Chondrocyte (in vitro differentiated cells): ENCODE measurements at places on chromosomes 6 and 20. TPM values are rescaled to one million over a fixed set of nuclear protein-coding genes. Genes with fewer than 3 reads are reported as not detected.

C20orf96 gene
- 10.8 to 12.1 TPM (median 11.1 TPM) in 3 replicates for total RNA-seq

- no peak for DNase-seq
Measured at GRCh38 chr20:44143936-44144335, 43.1 kb downstream of the JPH2 start.

DNA sequence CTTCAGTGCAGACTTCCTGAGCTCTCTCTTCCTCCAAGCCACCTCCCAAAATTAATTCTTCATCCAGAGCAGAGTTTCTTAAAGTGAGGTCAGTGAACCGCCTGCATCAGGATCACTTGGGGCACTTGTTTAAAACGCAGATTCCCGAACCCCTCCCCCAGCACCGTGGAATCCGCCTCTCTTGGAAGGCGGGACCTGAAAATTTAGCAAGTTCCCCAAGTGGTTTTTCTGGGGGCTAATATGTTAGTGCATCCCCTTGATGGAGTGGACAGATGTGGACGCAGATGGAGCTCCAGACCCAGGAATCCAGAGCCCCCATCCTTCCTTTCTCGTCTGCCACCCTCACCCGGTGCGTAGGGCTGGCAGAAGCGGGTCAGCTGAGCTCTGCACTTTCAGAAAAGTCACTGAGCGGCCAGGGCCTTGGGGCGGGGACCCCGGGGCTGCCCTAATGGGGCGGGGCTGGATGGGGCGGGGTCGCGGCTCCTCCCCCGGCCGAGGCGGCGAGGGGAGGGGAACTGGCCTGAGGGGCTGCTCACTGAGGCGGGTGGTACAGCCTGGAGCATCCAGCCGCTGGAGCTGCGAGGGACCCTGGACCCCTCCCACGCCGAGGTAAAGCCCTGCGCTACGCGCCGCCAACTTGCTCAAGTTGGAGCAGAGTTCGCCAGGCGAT, at the start of the genes DEFB124 and REM1:
DEFB124 (minus strand) TSS at position 370 of the 670 bp plus-strand sequence. CDS start 2,114 bp downstream, outside the sequence.
REM1 (plus strand) TSS at position 531 of the 670 bp plus-strand sequence. CDS start 1,158 bp downstream, outside the sequence.
- no peak for DNase-seq

ABHD16B gene
- not detected in 3 replicates for total RNA-seq

GRCh38 chr6:53751417-53751816, 43.4 kb upstream of the LRRC1 start:
- no peak for DNase-seq

FIG4 gene
- total RNA-seq, result 10.4 to 14.1 TPM (median 13.0 TPM) in 3 replicates

- no peak for DNase-seq
Measured at GRCh38 chr6:19492636-19493405, 344.3 kb upstream of the ID4 start.

DNA sequence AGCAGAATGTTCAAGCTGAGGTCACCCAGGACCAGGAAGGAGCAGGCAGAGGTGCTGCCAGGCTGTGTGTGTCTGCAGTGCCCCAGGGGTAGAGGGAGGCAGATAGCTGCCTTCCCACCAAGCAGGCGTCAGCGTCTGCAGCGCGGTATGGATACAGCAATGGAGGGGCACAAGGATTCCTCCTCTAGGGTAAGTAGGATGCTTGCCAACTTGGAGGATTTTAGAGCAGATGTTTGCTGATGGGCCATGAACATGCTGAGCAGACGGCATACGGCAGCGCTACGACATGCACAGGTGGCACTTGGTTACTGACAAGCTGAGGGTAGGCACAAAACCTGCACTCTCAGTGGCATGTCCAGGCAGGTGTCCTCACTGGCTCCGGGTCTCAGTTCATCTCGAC, 48.1 kb downstream of the PSMG4 start:
- peak; percentile 58 for DNase-seq
